ENCODE measurements at places on chromosomes 7 and 10.

DNA sequence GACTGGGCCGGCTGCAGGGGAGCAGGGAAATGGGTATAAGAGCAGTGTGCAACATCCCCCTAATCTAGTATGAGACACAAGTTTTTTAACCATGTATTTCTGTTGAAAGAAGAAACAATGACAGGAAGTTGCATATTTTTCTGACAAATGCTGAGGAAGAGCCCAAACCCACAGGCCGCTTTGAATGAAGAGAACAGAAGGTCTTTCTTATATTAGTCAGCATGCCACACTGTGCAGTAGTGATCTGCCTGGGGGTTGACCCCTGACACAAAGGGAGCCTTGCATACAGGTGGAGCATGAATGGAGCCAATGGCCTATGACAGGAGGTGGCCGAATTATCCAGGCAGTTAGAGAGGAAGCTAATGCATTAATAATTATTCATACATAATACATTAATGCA, 518.3 kb downstream of the PLXDC2 start:
- no peak for DNase-seq

DNA sequence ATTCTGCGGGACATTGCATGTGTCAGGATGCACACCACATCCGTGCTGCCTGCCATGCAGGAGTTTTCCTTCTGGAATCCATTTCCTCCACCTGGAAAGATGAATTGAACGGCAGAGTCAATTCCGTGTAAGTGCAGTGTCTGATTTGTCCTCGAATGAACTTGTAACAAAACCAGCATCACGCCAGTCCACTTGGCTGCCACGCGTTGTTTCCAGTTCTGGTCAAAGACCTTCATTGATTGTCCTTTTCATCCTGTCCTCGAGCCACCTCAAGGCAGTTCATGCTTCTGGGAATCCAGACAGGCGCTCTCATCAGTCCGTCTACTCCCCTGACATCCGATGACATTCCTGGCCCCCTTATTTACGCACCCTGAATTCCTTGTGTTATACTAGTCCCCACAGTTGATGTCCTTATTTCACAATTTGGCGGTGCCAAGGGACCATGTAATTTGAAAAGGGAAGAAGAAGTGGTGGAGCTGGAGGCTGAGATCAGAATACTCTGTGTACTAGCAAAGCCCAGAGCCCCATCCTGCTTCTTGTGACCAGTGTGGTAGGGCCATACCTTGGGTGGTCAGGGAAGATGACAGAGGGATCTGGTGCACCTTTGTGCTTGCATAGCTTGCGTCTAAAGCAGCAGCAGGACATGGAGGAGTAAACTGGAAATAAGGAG, 502.2 kb downstream of the PLXNA4 start:
- no peak for DNase-seq

- no peak for DNase-seq
These were observed 20.4 kb upstream of the HILPDA start for GRCh38 chr7:128435327-128435686.

GRCh38 chr7:38838725-38839385, 70.1 kb downstream of the VPS41 start:
- DNase-seq = no peak

- DNase-seq = no peak
These were observed 36.3 kb downstream of the SLC25A13 start for GRCh38 chr7:96285579-96285978.

DNA sequence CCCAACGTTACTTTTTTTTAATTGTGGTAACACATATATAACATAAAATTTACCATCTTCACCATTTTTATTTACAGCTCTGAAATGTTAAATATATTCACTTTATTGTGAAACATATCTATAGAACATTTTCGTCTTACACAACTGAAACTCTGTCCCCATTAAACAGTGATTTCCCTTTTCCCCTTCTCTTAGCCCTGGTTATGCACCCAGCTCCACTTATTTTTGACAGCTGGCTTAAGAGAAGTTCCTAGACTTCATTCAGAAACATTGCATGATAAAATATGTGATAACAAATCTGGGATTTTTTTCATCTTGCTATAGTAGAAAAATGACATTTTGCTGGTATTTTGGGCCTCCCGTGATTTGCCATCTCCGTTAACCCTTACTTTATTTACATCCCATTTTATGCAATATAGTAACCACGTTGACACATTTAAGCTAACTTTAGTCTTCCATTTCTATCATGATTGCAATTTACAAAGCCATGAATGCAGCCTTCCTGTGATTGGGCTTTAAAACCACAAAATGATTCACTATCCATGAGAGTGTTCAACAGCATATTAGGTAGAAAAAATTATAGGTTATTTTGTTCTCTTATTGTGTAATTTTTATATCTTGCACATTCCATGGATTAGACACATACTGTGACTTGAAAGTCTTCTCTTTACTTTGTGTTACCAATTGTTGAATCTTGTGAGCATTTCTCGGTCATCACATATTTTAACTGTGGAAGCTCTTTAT, 139.6 kb downstream of the SND1 start:
- DNase-seq = no peak

DNA sequence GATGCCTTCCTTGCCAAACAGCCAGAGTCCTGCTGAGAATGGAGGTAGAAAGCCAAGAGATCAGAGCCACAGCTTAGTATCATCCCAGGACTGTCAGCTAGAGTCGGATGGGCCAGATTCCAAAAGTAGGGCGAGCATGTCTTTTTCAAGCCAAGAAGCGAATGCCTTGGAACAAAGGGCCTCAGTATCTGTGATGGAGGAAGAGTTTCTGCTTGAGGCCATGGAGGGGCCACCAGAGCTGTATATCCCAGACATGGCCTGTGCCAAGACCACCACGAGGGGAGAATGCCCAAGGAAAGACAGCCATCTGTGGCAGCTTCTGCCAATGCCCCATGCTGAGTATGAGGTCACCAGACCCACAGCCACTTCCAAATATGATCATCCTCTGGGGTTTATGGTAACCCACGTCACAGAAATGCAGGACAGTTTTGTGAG, 44.3 kb upstream of the PPP1R17 start:
- no peak for DNase-seq

GRCh38 chr10:78597796-78598555, 470.8 kb upstream of the ZMIZ1 start:
- DNase-seq = no peak

DNA sequence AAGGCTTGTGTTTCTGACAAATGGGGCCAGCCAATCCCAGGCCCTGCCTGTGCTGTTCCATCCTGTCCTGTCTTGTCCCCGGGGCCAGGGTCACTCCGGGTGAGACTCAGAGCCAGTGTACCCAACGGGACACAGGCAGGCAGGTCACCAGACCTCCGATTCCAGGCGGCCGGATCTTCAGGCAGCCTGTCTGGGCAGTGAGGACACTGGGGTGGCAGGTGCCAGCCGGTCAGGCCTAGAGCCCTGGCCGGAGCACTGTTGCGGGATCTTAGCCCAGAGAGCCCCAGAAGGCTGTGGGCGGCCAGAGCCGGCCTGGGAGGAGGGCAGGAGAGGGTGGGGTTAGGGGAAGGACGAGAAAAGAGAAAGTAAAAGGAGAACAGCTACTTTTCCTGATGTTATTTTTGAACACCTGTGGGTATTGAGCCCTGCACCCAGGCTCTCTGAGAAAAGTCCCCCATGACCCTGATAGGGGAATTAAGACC, 134.3 kb upstream of the TNRC18 start:
- DNase-seq = peak; percentile 23

DNA sequence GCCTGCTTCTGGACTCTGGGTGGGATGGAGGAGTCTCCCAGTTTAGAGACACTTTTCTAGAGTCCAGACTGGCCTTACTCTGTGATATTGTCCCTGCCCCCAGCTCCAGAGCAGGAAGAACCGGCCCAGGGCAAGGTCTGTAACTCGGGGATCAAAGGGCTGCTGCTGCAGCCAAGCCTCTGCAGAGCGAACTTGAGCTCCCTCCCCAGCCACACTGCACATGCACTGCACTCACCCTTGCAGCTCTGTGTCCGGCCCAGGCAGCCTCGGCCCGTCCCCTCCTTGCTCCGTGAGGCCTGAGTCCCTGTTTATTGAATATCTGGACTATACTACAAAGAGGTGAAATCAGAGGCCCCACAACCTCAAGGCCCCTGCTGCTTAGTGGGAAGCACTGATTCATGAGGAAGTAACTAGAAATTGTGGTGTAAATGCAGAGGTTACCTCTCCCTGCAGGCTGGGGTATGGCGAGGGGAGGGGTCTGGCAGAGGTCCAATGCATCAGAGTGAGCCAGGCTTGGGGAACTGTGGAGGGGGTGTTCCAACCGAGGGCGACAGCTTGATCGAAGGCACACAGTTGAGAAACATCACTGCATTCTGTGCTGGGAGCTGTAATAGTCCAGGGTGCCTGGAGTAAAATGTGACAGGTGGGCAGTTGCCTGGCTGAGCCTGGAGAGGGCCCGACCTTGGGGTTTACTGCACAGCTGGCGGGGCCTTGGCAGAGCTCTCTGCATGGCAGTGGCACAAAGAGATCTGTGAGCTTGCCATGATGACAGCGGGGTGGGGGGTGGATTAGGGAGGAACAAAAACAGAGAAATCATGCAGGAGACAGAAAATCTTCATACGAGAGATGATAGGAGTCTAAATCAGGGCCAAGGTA, 49.1 kb downstream of the AOC1 start:
- DNase-seq = no peak

GRCh38 chr10:86644152-86644793, 10.1 kb upstream of the OPN4 start:
- DNase-seq = peak; percentile 22

DNA sequence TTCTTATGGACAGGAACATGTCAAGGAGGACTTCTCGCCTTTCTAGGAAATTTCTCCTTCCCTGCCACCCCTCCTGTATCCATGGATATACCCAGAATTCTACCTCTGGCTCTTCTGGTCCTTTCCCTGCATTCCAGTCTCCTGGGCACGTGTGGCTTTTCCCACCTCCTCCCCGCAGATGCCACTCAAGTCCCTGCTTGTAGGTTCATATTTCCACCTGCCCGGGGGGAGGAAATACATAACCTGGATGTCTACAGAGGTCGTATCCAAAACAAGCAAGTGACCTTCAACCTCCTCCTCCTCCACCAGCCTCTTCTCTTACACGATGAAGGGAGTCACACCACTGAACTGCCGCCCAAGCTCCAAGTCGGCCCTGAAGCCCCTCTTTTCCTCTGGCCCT, 20.7 kb downstream of the FGFR2 start:
- DNase-seq = no peak

DNA sequence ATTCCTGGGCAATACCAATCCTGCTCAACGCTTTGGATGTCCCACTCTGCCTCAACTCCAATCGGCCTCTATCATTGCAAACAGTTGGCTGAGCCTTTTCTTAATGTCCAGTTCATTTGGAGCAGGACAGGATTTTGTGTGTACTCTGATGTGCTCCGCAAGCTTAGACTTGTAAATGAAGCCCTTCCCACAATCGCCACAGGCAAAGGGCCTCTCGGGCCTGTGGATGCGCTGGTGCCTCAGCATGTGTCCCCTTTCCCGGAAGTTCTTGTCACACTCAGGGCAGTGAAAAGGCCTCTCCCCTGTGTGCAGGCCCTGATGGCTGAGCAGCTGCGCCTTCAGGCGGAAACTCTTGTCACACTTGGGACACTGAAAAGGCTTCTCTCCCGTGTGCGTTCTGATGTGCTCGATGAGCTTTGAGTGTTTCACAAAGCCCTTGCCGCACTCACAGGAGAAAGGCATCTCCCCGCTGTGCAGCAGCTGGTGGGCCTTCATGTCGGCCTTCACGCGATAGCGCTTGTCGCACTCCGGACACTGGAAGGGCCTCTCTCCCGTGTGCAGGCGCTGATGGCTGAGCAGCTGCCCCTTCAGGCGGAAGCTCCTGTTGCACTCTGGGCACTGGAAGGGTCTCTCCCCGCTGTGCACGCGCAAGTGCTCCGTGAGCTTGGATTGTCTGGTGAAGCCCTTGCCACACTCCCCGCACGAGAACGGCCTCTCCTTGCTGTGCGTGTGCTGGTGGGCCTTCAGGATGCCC, 20.0 kb downstream of the ZNF786 start:
- DNase-seq = no peak

GRCh38 chr7:106462365-106462859, 177.6 kb upstream of the NAMPT start:
- no peak for DNase-seq

DNA sequence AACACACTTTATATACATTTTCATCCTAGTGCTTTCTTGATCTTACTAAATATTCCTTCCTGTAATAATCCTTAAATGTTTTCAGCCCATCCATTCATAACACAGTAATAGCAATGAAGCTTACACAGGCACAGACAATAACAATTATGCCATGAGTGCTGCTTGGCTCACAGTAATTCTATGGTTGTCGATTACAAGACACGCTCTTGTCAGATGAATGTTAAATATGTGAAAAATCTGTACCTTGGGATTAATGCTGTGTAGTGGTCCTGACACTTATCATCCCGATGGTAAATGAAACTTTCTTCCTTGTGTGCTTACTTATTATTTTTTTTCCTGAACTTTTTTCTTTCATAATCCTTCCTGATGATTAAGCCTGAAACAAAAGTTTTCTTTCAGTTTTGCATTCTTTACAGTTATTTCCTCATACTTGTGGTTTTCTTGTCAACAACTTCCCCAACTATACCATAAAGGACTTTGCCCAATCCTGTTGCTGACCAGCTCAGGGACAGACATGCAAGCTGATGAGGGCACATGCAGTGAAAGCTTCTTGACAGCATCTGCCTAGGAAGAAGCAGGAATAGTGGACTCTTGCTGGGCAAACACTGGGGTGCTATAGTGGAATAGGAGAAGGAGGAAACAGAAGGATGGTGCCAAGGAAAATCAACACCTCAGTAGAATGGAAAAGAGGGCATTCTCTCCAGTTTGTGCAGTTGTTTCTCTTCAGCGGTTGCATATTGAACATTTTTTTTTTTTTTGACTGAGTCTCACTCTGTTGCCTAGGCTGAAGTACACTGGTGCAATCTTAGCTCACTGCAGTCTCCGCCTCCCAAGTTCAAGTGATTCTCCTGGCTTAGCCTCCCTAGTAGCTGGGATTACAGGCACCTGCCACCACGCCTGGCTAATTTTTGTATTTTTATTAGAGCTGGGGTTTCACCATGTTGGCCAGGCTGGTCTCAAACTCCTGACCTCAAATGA, 6.7 kb upstream of the MGAM2 start:
- no peak for DNase-seq

DNA sequence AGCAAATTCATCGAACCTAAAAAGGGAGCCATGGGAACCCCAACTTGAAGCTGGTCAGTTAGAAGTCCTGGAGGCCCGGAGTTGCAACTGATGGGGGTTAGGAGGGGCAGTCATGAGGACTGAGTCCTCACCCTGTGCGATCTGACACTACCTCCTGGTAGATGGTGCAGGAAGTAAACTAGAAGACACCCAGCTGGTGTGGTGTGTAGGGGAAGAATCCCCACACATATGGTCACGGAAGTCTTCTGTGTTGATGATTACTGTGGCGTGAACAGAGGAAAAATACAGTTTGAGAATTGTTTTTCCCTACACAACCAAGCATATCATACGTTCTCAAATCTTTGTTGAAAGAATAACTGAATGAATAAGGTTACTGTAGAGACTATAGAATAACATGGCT, 164.6 kb upstream of the KCTD7 start:
- no peak for DNase-seq

DNA sequence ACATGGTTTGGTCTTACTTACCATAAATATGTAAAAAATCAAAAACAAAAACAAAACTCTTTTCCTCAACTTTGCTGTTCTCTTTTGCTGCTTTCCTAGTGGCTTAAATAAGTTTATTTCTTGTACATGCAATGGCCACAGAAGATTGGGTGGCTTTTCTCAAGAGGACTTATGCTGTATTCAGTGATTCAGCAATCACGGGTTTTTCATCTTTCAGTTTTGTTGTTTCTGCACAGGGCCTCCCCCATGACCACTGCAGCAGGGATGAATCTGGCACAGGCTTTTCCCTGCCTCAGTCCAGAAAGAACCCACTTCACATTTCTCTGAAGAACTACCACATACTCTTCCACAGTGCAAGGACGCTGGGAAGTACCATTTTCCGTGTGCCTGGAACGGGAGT, 355.0 kb downstream of the RNLS start:
- DNase-seq = no peak
